Neural crest cell (in vitro differentiated cells): ENCODE measurements at places on chromosomes 5 and 9.

DNA sequence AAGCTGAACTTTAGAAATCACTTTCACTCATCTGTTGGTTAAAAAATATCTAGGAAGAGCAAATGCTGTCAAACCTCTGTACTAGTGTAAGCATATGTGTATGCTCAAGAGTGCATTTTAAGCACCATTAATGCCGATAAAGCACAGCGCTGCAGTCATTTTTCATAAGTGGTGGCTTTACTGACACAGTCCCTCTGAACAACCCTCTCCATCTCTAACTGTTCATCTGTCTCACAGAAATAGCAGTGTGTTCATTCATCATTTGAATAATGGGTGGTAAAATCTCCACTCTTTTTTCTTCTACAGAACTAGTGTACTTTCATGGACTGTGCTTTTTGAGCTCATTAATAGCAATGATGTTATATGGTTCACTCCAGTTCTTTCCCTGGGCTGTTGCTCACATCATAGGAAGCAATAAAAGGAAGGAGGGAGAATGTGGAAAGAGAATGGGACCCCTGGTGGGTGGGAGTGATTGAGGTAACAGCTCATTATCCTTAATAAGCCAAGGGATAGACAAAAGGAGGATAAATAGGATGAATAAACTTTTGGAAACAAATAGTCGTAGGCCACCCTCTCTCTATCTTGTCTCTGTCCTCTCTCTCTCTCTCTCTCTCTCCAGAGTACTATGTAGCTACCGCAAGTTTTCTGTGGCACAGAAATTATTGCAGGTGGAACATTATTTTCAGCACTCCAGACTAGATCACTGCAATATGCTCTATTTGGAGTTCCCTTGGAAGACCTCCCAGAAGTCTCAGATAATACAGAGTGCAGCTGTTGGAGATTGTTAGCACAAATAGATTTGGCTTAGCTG lies 117.9 kb upstream of the PRDM9 start:
- no peak for DNase-seq

GRCh38 chr5:41649659-41650058 lies 139.3 kb upstream of the PLCXD3 start:
- no peak for DNase-seq

GRCh38 chr5:99995407-99995806 lies 539.8 kb upstream of the FAM174A start:
- no peak for DNase-seq

GRCh38 chr5:94691291-94691690 lies 72.8 kb downstream of the SLF1 start:
- DNase-seq: no peak

DNA sequence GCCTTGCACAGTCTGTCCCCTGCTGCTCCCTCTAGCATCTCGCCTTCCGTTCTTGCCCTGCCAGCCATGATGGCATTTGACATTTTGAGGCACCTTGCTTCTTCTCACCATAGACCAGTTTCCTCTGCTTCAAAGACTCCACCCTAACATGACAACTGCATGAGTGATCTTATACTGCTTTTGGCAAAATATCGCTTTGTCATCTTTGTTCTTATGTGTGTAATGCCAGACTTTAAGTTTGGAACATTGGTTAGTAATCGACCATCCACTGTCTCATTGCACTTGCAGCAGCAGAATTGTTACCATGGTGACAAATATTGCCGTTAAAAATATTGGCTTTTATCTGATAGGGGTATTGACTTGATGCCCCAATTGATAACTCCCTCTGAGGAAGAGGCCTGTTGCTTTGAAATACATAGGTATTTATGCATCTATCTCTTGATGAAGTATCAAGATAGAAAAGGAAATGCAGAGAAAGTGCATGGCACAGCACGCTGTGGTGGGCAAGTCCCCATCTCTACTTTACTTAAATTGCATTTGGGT lies 6.8 kb downstream of the GARIN3 start:
- DNase-seq: no peak
